ENCODE measurements at places on chromosomes 3 and 15. TPM values are rescaled to one million over a fixed set of nuclear protein-coding genes. Genes with fewer than 3 reads are reported as not detected.

Gene CRBN
- total RNA-seq, result 42.5 TPM

Gene STAB1
- 0.16 TPM for total RNA-seq

Gene ZDHHC23
- total RNA-seq, result 1.8 TPM

GRCh38 chr3:54223063-54223462 lies 100.7 kb downstream of the CACNA2D3 start:
- H3K27me3 ChIP-seq, result no peaks in the 10 kb centered on the region
- no peak overlapping the region for H3K4me3 ChIP-seq
- no peaks in the 10 kb centered on the region for H3K4me1 ChIP-seq
- no peaks in the 10 kb centered on the region for H3K36me3 ChIP-seq
- H3K27ac ChIP-seq, result no peak overlapping the region
- DNase-seq, result no peak

DNA sequence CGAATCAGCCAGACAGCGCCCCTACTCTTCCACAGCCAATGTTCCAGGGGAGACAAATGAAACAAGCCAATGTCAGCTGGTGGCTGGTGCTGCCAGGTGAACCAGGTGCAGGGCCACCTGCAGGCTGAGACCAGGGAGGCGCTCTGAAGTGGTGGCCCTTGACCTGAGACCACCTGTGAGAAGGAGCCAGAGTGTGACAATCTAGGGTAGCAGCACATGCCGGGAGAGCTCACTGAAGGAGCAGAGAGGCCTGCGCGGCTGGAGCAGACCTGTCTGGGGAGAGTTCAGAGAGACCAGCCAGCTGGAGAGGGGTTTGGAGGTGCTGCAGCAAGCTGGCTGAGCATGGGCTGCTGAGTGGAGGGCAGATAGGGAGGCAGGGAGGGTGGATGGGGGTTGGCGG lies 693 bp upstream of the STAB1 start:
- no peaks in the 10 kb centered on the region for H3K27me3 ChIP-seq
- peaks cover 4% of the 10 kb centered on the region for H3K36me3 ChIP-seq
- H3K27ac ChIP-seq, result no peak overlapping the region

DNA sequence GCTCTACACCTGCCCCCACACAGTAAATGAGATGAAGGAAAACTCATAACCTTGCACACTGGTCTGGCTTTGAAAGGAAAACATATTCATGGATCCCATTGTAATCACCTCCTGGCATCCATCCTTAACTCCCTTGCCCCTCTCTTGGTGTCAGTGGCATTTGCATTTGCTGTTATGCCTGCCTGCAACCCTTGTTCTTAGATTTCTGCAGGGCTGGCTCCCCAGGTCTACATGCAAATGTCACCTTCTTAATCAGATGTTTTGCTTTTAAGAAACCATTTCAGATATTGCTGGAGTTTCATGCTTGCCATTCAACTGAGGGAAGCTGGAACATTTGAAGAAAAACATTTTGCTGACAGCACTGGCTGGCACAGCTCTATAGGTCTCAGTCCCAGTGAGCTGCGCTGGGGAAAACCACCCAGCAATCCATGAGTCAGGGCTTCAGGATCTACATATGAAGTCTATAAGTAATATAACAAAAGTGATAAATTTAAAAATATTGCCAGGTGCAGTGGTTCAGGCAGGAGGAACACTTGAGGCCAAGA lies 19.1 kb downstream of the LRRC2 start:
- no peak for DNase-seq
- H3K27me3 ChIP-seq, result peaks cover 24% of the 10 kb centered on the region
- peaks cover 30% of the 10 kb centered on the region for H3K4me1 ChIP-seq
- H3K27ac ChIP-seq, result no peak overlapping the region
- peaks cover 3% of the 10 kb centered on the region for H3K36me3 ChIP-seq

DNA sequence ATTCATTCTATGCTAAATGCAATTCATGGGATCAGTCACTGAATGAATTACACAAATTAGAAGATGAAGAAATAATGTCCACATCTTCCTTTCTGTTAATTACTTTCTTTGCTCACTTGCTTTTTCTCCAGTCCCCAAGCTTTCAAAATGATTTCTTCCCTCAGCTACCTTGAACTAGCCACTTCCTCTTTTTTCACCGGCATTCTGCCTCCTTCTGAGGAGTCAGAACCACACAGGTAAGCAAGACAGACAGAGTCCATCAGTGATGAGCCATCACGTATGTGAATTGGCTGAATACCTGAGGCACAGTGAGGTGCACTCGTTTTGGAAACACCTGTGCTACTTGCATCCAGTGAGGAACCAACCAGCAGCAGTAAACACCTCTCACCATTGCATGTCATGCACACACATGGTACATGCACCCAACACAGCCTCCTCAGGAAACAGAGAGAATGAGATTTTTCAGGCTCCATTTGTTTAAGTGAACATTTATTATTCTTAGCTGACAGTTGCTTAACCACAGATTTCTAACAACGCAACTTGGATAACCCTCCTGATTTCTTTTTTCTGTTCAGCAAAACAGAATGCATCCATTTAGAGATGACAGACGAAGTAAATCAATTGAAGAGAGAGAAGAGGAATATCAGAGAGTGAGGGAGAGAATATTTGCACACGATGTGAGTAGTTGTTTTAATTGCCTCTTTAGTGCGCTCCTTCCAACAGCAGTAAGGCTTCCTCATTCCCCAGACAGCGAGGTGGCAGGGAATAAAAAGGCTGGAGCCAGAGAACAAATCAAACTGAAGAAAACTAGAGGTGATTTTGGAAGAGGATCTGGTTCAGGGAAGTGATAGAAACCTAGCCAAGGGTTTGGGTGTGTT lies 69.3 kb downstream of the ARPP21 start:
- H3K27ac ChIP-seq, result no peak overlapping the region
- no peak overlapping the region for H3K4me3 ChIP-seq
- H3K4me1 ChIP-seq, result no peaks in the 10 kb centered on the region
- no peaks in the 10 kb centered on the region for H3K27me3 ChIP-seq
- DNase-seq, result no peak
- H3K36me3 ChIP-seq, result no peaks in the 10 kb centered on the region

DNA sequence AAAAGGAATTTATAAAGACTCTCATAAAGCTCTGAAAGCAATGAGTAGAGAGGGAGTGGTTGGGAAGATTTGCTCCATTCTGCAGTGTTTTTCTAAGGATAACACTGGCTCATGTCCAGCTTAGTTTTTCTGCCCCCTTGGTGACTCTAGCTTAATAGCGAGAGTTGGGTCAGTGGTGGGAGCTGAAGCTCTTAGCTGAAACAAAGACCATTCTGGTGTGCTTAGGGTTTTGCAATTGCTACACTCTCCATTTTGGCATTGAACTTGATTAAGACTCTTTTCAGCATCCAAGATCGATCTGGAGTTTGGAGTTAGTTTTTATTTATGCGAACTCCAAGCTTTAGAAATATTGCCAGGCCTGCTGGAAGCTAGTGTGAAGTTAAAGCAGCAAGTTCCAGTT lies 98.0 kb downstream of the ATG7 start:
- peaks cover 16% of the 10 kb centered on the region for H3K36me3 ChIP-seq
- H3K4me1 ChIP-seq, result no peaks in the 10 kb centered on the region
- no peak overlapping the region for H3K27ac ChIP-seq
- DNase-seq, result no peak

- H3K4me3 ChIP-seq, result peak overlapping the region; percentile 56
- no peak for DNase-seq
- H3K4me1 ChIP-seq, result peaks cover 37% of the 10 kb centered on the region
- no peaks in the 10 kb centered on the region for H3K27me3 ChIP-seq
- H3K36me3 ChIP-seq, result peaks cover 57% of the 10 kb centered on the region
- peak overlapping the region; percentile 94 for H3K27ac ChIP-seq
These were observed 28.5 kb upstream of the MUC20 start for GRCh38 chr3:195692354-195692685.

GRCh38 chr15:80931191-80931590 lies 58.4 kb downstream of the MESD start:
- no peak overlapping the region for H3K4me3 ChIP-seq
- no peak for DNase-seq
- peaks cover 8% of the 10 kb centered on the region for H3K4me1 ChIP-seq

All from activated T-helper 1 cell treated with anti-CD3 and anti-CD28 coated beads, Interleukin-12 subunit alpha, Interleukin-12 subunit beta, Interleukin-2, Interleukin-4 antibody, amounts not matched to agents 30 ng/mL and 10 ng/mL and 1 ng/mL, durations not matched to agents 14 hours and 24 hours and 36 hours (primary cell).